Stimulated activated CD4-positive, alpha-beta T cell treated with anti-CD3 and anti-CD28 coated beads, Interleukin-1b, Interleukin-23, amount 100 ng/mL, for 24 hours (primary cell): ENCODE measurements at places on chromosomes 12 and 14.
A peak's percentile ranks its signal among the peaks of the same experiment; 100 is the strongest.

DNA sequence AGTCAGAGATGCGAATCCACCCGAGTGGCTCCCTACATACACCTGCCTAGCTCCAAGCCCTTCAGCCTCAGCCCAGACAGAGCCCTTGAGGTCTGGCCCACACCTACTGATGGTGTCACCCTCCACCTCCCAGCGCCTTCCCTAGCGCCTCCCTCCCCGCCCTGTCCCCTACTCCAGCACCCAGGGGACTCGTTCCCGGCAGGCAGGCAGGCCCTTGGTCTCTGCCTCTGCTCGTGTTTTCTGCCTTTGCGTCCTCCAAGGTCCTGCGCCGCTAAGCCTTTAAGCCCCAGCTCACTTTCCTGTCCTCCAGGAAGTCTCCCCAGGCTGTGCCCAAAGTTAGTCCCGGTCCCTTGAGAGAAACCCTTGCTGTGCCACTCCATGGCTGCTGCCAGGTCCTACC lies 12.7 kb downstream of the INF2 start:
- no peak for DNase-seq

- DNase-seq, result no peak
These were observed 99.2 kb downstream of the BEGAIN start for GRCh38 chr14:100488057-100488456.

DNA sequence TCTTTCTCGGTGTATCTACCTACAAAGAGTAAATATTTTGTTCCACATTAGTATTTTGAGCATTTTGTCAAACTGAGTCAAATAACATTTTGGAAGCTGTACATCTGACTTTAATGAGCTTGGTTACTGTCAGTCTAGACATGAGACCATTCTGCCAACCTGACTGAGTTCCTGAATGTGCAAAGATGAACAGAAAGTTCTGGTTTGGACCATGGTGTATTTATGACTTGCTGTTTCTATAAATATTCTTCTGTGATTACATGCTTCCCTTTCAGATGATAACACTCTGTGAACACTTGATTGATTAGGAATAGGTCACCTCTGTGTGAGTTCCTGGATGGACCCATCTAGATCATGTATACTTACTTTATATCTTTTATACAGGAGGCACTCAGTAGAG lies 827.8 kb downstream of the VRK1 start:
- DNase-seq, result no peak

DNA sequence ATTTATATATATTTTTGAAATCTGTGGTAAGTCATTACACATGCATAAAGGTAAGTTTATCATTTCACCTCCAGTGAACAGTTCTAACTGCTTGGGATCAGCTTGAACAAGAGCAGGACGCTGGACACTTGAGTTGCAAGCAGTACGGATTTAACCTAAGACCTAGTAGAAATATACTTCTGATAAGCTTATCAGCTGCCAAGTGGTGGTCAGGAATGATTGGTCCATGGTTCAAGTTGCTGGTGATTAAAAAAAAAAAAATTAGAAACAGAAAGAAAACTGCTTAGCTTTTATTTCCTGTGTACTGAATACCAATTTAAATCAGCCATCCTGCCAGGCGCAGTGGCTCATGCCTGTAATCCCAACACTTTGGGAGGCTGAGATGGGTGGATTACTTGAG lies 88.6 kb downstream of the AEBP2 start:
- DNase-seq, result no peak

GRCh38 chr14:37778135-37778943 lies 182.9 kb downstream of the TTC6 start:
- DNase-seq, result no peak

DNA sequence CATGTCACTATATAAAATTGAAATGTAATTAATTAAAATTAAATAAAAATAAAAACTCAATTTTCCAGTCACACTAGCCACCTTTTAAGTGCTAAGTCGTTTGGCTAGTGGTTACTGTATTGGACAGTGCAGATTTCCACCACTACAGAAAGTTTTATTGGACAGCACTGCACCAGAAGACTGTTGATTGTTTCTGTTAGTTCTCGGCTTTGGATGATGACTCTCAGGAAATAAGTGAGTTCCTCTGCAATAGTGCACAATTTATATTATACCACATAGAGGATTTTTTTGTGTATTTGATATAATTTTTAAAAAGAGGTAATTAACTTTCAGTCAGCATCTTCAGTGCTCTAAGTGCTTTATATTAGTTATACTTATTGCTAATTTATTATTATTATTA lies 52.7 kb downstream of the FAR2 start:
- DNase-seq, result no peak

DNA sequence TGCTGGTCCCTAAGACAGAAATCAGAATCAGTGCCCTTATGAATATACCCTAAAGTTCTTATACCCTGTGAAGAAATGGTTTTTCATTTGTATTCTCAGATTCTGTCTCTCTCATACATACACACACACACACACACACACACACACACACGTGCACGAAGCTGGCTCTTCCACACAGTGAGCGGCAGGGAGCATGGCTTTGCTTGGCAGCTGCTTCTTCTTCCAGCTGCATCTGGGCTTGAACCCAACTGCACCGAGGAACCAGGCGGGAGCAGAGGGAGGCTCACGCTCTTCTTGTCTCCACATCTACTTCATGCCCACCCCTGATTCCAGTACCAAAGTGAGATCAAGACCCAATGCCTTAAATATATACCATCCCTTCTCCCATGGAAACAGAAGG lies 19.4 kb downstream of the GRIN2B start:
- no peak for DNase-seq

- DNase-seq, result peak; percentile 34
These were observed 264.3 kb upstream of the FOXN3 start for GRCh38 chr14:89681086-89682018.

- DNase-seq, result peak; percentile 8
These were observed 33.1 kb downstream of the IRF2BPL start for GRCh38 chr14:76995279-76996035.

GRCh38 chr14:24378327-24378726 lies 10.3 kb downstream of the NFATC4 start:
- no peak for DNase-seq

DNA sequence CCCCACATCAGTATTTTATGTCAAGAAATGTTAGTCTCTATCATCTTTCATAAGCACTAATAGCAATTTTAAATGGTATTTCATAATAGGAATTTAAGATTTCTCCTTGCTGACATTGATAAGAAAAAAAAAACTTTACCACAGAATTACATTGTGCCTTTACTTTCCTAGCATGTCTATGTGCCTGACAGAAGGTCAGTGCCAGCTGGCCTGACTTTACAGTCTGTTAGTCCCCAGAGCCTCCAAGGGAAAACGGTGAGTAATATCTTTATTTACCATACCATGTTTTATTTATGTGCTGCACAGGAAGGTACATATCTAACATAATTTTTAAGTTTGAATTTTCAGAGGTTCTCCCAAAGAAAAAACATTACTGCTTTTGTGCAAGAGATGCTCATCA lies 152.0 kb upstream of the AEBP2 start:
- no peak for DNase-seq

- no peak for DNase-seq
These were observed 79.6 kb downstream of the RPL10L start for GRCh38 chr14:46571970-46572369.

DNA sequence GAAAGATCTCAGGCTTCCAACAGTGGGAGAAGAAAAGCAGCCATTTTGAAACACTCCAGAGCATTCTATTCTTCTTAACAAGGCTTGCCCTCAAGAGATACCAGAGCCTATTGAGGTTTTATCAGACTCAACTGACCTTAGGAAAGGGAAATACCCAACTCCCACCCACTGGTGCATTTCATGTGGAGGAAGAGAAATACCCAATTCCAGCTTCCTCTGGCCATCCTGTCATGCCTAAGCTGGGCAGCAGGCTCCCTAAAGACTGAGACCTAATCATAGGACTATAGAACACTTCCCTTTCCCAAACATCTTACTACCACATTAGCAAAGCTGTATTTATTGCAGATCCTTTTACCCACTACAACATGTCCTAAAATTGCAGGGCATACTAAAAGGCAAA lies 164.5 kb downstream of the KIF21A start:
- no peak for DNase-seq

DNA sequence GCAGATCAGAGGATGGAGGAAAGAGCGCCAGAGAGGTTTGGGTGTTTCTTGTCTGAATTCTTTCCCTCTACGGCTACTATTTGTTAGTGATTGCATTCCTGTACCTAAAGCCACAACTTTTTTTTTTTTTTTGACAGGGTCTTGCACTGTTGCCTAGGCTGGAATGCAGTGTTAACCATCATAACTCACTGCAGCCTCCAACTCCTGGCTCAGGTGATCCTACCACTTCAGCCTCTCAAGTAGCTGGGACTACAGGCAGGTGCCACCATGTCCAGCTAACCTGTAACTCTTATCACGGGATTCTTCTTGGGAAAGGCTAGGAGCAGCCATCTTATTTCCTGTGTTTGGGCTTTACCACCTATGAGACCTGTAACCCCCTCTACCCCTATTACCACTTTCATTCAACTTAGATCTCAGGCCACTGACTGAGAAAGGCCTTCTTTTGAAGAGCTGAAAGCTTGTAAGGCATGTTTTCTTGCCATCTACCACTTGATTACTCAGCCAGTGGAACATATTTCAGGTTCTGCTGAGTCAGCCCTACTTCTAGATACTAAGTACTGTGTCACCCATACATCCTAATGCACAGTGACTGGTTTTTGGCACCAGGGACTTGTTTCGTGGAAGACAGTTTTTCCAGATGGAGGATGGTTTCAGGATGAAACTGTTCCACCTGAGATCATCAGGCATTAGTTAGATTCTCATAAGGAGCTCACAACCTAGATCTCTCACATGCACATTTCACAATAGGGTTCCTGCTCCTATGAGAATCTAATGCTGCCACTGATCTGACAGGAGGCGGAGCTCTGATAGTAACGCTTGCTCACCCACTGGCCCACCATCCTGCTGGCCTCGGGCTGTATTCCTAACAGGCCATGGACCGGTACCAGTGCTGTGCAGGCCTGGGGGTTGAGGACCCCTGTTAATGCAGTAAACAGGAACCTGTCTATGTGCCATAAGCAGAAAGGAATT lies 6.9 kb downstream of the VEZT start:
- DNase-seq, result no peak

DNA sequence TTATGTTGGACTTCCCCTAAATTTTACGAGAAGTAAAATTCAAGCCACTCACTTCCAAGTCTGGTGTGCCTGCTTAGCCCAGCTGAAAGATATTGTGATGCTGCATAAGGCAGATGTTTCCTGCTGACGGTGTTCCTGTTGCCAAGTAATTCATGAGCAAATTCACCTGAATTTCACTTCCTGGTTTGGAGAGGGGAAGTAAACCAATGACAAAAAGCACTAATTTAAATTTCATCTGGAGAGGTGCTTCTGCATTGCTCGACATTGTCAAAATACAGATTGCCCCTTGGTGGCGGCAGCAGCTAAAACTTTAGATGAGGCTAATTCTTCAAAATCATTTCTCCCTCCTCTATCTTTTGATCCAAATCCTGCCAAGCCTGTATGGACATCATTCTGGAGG lies 281.1 kb downstream of the AACS start:
- no peak for DNase-seq

GRCh38 chr14:39212034-39212433 lies 21.7 kb upstream of the MIA2 start:
- no peak for DNase-seq

DNA sequence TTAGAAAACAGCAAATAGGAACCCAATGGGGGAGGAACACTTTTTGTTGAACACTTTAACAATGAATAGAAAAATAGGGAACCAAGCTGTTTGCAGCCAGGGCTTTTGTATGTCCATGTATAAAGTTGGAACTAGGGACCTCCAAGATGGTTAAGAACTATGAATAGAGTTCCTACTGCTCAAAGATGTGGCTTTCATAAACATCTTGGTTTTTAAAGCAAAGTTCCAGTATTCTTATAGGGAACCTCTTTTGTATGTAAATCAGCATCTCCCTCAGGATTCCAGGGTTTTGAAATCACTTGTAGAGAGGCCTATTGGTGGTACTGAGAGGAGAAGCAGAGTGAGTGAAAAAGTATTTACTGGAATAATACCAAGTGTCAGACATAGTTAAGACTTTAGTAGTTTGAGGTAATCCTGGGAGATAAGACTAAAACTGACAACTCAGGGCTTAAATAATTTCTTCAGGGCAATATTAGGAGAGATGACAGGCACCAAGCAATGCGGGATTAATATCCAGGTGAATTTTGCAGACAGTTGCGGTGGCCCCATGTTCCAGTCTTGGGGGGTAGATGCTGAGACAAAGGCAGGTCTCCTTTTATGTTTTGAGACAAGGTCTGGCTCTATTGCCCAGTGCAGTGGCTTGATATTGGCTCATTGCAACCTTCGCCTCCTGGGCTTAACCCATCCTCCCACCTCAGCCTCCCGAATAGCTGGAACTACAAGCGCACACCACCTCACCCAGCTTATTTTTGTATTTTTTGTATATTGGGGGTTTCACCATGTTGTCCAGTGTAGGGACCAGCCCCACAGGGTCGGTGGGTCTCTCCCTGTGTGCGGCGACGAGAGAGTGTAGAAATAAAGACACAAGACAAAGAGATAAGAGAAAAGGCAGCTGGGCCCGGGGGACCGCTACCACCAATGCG lies 10.4 kb upstream of the EID3 start:
- DNase-seq, result no peak

DNA sequence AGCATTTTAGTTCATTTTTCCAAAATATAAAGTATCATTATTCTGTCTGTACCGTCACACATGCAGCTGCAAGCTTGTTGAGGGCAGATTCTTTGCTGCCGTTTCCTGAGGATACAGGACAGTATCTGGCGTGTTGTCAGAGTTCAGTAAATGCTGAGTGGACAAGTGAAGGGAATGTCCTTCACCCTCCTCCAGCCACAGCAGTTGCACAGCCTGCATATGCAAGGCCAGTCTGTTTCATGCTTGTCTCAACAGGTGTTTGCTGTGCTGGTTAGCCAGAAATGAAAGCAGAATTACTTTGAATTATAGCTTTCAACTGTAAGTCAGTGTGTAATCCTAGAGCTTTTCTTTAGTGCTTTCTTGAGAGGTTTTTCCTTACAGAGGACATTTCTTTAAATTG lies 36.5 kb downstream of the TDP1 start:
- DNase-seq, result no peak

GRCh38 chr12:87660291-87660690 lies 368.9 kb downstream of the C12orf50 start:
- no peak for DNase-seq

DNA sequence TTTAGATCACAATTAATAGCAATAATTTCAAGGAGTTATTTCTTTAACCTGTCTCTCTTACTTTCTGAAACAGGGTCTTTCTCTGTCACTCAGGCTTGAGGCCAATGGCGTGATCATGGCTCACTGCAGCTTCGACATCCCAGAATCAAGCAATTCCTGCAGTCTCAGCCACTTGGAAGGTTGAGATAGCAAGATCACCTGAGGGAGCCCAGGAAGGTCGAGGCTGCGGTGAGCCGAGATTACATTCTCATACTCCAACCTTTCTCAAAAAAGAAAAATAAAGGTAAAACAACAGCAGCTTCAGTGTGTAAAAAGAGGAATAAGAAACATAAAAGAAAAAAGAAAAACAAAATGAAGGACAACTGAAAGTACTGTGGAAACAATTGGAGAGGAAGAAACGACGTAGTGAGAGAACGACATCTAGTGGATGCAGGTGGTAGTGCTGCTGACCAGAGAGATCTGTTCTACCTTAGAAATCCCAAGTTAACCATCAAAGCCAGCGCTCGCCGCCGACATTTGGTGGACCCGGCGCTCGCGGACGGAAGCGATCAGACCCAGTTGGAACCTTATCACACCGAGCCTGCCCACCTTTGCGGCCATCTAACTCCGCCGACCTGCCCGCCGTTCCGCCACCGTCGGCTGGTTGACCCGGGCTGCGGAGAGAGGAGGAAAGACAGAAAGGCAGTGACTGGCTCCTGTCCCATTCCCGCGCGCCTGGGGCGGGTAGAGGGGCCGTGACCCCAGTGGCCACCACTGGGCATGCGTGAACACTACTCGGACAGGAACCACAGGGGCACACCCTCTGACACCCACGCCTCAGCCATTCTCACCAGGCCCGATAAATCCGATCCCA lies 196.1 kb downstream of the ALG10 start:
- DNase-seq, result peak; percentile 49
